ENCODE measurements at places on chromosomes 7 and 10.

DNA sequence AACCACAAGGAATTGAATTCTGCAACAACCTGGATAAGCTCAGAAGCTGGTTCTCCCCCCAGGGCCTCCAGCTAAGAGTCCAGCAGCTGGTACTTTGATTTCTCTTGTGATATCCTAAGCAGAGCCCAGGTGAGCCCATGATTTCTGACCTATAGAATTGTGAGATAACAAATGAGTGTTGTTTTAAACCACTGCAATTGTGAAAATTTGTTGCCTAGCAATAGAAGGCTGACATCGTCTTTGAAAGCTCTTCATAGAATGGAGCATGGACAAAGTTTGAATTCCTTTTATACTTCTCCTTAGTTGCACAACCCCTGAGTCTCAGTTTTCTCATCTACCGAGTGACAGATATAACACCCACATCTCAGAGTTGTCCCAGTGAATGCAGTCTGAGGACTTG is 129.9 kb downstream of the TEX36 start:
- DNase-seq = no peak

GRCh38 chr7:144391823-144392255 is 11.7 kb downstream of the NOBOX start:
- DNase-seq = peak; percentile 53

DNA sequence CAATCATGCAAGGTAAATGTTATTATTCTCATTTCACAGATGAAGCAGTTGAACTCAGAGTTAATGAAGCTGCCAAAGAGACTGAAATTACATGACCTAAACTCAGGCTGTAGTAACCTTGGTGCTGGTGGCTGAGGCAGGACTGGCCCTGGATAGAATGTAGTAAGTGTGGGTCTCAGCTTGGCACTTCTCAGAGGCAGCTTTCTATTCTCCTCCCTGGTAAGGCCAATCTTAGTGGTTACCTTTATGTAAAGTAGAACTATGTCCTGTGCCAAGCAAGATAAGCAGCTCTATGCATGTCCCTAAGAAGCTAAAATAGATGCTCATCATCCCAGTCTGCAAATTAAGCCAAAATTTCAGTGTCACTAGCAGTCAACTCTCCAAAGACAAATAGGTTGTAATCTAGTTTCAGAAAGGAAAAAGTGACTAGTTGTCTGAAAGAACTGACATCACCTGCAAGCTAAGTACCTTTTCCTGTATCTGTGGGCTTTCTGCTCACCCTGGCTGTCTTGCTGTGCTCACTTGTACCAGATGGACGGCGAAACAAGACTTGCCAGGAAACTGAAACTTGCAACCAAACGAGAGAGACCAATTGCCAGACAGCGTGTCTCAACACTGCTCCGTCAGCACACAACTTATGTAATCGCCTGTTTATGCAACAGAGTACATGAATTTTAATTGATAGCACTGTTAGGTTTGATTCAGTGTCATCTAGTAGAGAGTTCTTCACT is 43.7 kb downstream of the CH25H start:
- DNase-seq = peak; percentile 65

- DNase-seq = no peak
These were observed 1096.8 kb downstream of the KCNMA1 start for GRCh38 chr10:76540786-76541185.

GRCh38 chr10:85532773-85533172 is 833.8 kb downstream of the GRID1 start:
- no peak for DNase-seq

- DNase-seq = no peak
These were observed 17.3 kb downstream of the PRSS58 start for GRCh38 chr7:142240546-142240945.

- peak; percentile 31 for DNase-seq
These were observed 642 bp upstream of the COL13A1 start for GRCh38 chr10:69801094-69801433.

GRCh38 chr7:122384528-122384927 is 80.0 kb upstream of the FEZF1 start:
- DNase-seq = no peak

GRCh38 chr10:90306187-90306586 is 551.7 kb downstream of the HTR7 start:
- DNase-seq = no peak

DNA sequence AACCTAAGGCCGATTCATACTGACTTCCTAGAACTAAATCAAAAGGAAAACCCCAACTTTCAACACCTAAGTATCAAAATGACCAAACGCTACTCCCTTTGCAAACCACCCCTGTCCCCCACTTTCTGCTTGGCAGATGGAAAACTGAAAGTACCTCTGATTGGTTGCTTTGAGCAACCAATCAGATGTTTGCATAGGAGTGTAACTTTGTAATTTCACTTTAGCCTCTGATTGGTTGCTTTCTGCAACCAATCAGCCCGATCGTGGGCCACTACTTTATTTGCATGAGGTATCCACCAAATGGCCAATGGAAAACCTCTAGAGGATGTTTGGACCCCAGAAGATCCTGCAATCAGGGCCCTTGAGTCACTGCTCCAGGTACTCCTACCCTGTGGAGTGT is 12.3 kb upstream of the SNX10 start:
- no peak for DNase-seq

GRCh38 chr10:119517235-119518141 is 25.0 kb downstream of the RGS10 start:
- peak; percentile 62 for DNase-seq

DNA sequence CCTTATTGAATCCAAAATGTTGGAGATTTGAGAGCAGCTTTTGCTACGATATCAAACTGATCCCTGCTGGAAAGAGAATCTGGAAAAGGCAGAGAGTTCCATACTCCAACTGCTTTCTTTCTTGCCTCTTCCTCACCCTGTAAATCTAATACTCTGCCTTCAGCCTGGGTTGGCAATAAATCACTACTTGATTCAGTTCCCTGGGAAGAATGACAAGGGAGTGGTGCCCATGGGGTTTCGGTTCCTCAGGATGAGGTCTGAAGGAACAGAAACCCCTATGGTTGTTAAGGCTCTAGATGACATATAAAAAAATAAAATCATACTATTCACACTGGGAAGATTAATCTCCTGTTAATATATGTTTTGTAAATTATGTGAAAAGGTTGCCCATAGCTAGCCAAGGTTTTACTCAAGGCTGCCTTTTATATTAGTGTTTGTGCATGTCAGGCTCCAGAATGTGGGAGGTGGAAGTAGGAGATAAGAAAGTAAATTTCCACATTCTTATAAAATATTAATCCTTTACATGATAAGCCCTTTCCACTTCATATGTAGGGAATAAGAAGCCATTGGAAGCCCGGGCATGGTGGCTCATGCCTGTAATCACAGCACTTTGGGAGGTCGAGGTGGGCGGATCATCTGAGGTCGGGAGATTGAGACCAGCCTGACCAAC is 106.2 kb upstream of the CACNA2D1 start:
- DNase-seq = no peak

- DNase-seq = no peak
These were observed 23.8 kb upstream of the SEC61G start for GRCh38 chr7:54782829-54783228.

- DNase-seq = no peak
These were observed 225.8 kb downstream of the ELFN1 start for GRCh38 chr7:1895664-1896515.

- DNase-seq = no peak
These were observed 10.8 kb downstream of the AFAP1L2 start for GRCh38 chr10:114393482-114393881.

DNA sequence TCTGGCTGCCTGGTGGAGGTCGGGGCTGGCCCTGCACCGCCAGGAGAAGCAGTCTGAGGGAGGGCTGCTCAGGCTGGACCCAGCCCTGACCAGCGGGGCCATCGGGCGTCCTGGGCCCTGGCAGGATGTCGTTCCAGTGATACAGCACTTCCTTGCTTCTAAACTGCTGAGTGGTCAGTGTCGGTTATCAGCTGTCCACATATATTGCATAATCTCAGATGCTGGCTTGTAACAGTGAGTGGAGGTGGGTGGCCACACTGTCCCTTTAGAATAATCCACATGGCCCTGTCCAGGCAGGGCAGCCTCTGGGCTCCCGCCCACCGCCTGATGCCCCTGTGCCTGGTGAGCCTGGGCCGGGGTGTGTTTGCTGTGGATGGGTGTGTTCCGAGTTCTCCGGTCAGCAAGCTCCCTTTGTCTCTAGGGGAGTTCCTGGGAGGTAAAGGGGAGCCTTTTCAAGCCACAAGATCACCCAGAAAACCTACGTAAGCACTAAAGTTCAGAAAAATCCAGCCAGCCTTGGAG is 86.1 kb downstream of the LHPP start:
- no peak for DNase-seq

DNA sequence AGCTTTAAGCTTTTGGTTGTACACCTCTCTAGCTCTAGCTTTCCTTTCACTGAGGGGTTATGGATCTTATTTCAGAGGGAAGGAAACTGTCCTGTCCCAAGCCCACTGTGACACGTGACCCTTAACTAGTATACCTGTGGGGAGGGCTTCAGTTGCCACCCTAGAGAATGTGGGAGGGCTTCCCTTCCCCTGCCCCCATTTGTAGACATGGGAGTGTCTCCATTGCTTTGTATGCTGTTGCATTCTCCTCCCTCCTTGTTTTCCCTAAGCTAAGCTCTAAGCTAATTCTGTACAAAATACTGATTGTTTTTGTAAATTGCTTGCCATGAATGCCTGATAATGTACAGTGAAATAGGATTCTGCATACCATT is 11.2 kb downstream of the LUC7L2 start:
- no peak for DNase-seq

DNA sequence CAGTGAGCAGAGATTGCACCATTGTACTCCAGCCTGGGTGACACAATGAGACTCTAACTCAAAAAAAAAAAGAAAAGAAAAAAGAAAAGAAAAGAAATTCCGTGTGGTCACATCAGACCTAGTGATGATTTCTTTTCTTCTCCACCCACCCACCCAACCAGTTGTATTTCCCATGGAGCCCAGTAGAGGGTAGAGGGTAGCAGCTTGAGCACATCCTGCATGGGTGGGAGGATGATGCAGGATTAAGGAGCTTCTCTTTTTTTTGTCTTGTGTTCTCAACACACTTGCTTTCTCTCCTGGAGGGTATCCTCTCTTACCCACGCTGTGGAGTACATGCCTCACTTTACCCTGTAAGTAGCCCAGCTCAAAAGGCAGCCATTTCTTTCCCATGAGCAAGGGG is 118.6 kb upstream of the CARD11 start:
- peak; percentile 2 for DNase-seq

GRCh38 chr7:26862834-26863233 is 1.6 kb downstream of the SKAP2 start:
- no peak for DNase-seq

DNA sequence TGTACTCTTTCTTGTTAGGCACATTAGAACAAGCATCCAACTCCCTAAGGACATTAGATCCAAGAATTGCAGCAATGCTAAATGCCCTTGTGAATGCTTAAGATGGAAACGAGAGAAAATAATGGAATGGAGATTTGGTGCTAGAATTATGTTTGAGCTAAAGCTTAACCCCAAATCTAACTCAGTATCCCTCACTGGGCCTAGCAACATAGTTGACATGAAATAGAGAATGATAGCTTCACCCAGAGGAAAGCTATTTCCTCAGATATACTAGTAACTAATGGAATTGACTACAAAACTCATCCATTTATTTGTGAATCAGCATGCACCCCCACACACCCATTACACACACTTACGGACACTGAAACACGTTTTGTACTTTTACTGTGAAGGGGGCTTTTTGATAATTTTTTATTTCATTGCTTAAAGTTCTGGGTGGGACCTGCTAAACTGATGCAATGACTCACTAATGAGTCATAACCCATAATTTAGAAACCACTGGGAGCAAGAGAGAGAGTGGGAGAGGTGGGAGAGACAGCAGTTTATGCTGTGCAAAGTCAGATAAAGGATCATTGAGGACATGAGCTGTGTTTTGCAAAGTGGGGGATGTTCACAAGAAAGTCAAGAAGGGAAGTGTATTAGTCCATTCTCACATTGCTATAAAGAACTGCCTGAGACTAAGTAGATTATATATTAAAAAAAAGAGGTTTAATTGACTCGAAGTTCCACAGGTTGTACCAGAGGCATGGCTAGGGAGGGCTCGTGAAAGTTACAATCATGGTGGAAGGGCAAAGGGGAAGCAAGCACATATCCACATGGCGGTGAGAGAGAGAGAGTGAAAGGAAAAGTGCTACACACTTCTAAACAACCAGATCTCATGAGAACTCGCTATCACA is 382.7 kb downstream of the SFMBT2 start:
- no peak for DNase-seq

DNA sequence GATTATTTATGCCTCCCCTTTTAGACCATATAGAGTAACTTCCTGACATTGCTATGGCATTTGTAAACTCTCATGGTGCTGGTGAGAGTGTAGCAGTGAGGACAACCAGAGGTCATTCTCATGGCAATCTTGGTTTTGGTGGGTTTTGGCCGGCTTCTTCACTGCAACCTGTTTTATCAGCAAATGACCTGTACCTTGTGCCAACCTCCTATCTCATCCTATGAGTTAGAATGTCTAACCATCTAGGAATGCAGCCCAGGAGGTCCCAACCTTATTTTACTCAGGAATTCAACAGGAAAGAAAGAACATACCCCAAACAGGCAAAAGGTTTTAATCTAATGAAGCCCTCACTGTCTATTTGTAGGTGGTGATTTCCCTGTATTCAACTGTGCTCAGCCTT is 205.4 kb upstream of the YAE1 start:
- DNase-seq = no peak

- DNase-seq = no peak
These were observed 34.1 kb upstream of the PDCD4 start for GRCh38 chr10:110837418-110838171.

All from AML-193 (cell line).